ENCODE measurements at places on chromosomes 7 and 10.

DNA sequence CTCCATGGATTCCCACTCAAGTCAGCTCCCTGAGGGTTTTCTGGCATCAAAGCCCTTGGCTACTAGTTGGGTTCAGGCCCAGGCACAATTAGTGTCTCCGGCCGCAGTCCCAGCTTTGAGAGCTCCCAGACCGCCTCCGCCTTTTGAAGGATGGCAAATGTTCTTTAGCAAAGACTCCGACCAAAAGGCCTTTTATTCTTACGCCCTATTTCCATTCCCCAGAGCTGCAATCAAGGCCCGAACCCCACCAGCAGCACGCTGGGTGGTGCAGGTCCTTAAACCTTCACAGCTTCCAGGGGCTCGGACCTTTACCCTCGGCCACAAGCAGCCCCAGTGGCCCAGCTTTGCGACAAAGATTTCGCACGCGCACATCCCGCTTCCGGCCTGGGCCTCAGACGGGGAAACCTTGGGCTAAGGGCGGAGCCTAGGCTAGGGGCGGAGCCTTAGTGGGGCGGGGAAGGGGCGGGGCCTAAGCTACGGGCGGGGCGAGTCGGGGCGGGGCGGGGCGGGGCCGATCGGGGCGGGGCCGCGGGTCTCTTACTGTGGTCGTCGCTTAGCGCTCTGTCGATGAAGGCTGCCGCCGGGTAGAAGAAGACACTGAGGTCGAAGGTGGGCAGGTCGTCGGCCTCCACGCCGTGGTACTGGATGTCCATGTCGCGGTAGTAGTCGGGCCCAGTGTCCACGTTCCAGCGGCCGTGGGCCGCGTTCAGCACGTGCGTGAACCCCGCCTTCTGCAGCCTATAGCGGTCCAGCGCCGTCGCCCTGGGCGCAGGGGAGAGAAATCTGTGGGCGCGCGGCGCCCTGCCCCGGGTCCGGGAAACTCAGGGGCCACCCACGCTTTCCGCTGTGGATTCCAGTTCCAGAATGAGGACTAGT, 68.0 kb upstream of the SAMD8 start:
- peak; percentile 25 for DNase-seq

DNA sequence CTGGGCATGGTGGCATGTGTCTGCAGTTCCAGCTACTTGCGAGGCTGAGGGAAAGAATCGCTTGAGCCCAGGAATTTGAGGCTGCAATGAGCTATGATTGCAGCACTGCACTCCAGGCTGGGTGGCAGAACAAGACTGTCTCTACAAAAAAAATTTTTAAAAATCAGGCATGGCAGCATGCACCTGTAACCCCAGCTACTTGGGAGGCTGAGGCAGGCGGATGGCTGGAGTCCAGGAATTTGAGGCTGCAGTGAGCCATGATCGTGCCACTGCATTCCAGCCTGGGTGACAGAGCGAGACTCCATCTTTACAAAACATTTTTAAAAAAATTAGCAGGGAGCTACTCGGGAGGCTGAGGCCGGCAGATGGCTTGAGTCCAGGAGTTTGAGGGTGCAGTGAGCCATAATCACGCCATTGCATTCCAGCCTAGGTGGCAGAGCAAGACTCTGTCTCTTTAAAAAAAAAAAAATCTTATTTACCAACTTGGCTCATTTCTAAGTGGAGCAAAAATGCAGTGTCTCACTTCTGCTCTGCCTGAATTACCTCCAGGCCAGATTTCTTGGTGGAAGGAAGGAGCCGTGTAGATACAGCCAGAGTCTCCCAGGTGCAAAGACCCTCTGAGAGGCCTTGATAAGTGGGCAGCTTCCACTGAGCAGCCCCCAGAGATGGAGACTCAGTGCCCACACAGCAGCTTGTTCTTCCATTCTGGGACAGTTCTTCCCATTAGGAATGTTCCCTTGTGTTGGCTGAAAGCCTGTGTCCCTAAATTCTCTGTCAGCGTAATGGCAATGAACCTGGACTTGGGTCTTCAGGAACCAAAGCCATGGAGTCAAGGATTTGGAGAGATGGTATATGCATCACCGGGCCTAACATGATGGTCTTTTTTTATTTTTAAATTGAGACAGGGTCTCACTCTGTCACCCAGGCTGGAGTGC, 30.0 kb downstream of the GTF2IRD1 start:
- no peak for DNase-seq

DNA sequence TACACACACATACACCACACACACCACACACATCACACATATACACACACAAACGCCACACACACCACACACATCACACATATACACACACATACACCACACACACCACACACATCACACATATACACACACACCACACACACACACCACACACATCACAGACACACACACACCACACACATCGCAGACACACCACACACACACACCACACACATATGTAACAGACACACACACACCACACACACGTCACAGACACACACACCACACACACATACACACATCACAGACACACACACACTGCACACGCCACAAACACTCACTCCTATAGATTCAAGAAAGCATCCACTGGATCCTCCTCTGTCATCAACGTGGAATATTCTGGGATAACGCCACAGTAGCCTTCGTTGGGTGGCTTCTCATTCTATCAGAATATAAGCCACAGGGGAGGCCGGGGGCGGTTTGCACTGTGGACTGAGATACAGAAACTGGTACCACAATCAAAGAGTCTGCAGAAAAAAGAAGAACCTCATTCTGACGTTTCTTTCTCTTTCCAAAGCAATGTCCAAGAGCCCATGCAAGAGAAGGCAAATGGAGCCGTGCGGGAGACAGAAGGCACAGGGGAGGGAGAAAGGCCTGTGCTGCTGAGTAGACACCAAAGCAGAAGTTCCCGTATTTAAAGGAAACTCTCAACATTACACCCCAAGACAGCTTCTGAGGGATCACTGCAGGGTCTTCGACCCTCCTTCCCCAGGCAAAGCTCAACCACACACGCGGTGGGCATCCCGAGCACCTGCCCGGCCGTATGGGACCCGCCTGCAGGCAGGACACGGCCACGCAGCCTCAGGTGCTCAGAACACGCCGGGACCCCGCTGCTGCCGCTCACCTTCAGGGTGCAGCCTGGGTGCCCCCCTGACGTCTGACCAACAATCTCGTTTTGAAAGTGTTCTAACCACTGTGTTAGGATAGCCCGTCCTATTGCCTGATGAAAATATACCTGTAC, 321.2 kb downstream of the DNAJB6 start:
- no peak for DNase-seq

GRCh38 chr7:92303761-92304160, 58.0 kb downstream of the ANKIB1 start:
- DNase-seq, result no peak

DNA sequence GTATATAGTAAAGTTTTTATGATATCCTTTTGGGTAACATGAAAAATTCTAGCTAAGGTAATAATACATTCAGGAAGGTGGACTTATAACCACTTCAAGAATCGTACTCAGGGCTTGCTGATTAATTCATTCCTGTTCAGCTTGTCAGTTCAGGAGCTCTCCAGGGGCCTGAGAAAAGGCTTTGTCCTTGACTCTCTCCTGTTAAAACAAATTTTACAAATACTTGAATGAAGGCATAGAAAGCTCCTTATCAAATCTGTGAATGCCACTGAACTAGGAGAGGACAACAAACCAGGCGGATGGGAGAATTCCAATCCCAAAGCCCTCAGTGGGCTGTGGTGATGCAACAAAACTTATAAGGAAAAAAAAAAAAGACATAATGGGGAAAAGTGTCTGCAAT, 354.5 kb upstream of the ZMIZ1 start:
- no peak for DNase-seq

- DNase-seq, result no peak
These were observed 1.0 kb downstream of the LRRTM3 start for GRCh38 chr10:66926841-66927240.

DNA sequence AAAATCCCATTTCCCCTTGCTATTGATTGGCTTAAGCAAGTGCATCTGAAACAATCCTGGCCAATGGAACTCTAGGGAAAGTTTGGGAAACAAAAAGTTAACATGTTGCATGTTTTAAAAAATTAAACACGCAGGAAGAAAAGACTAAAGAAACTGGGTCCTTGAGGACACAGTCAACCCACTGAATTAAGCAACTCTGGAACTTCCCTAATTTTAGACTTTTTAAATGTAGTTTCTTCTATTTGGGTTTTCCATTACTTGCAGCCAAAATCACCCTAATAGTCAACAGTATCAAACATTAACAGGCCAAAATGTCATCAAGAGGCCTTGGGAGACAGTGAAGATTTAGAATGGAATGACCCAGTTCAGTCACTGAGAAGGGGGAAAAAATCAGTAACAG, 40.6 kb downstream of the OSBPL3 start:
- DNase-seq, result no peak

DNA sequence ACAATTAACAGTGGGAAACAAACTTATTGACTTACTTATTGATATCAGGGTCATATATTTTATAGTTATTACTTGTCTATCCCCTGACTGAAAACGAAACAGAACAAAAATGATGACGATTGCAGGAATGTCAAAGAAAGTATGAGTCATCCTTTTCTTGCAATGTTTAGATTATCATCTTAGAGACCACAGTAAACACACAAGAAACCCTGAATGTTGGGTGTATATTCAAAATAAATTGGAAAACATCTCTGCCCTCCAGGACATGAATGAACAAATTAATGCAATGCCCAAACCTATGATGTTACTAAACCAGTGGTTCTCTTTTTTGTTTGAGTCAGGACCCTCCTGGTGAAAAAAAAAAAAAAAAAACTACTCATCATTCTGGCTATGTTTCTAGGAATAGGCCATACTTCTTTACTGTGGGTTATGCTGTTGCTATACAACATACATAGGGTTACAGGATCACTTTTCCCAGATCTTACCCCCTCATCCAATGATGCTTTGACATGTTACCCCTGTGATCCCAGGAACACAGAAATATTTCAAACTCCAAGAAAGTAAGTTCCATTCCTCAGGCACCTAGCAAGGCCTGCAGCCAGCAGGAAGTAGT, 623.4 kb upstream of the IGFBP3 start:
- DNase-seq, result no peak

- no peak for DNase-seq
These were observed 30.7 kb downstream of the COA1 start for GRCh38 chr7:43698460-43699255.

DNA sequence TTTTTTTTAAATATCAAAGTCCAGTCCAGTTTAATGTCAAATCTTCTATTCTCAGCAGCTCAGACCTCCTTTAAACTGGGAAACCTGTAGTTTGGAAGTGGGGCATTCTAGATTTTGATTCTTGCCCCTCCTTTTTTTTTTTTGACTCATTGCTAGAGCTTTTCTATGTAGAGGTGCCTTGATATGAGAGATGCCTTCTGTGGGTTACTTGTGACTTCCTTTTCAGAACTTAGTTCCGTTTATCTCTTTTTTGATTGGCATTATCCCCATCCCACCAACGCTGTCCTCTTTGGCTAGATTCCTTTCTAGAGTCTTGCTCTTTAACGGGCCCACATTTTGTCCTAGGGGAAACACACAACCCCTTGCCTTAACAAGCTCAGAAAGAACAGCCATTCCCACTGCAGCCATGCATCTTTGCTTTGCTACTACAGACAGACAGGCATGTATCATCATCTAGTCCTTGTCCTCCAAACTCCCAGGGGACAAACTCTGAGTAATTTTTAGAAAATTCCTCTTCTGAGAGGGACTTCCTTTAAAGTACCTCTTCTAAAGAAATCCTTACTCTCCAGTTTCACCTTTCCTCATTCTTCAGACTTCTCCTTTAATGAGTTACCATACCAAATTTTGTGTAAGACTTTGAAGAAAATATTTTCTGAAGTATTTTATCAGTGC, 153.6 kb downstream of the PHF14 start:
- no peak for DNase-seq

GRCh38 chr7:133571076-133571475, 318.2 kb downstream of the EXOC4 start:
- no peak for DNase-seq

DNA sequence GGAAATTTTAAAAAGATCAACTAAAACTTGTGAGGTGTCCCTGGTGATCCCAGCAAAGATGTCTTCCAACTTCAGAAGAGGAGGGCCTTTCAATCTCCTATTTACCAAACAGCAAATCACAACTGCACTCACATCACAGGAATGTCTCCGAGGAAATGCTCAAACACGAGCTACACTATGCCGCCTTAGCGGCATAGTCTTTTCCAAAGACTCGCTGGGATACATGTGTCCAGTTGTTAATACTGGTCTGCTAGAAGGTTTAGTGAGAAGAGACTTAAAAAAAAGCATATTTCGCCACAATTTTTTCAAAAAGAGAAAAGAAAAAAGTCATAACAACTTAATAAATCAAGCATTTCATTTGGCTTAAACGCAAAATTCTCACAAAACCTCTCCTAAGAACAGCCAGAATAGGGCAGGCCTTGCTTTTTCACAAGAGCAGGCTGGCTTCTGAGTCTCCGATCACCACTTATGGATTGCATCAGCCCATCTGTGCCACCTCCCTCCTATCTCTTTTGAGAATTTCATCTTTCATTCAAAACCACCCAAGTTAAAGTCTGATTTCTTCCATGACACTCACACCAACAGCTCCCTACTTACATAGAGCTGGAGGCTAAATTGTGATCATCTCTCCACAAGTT, 66.1 kb downstream of the GNA12 start:
- no peak for DNase-seq

GRCh38 chr10:34922138-34922537, 107.0 kb upstream of the PARD3 start:
- DNase-seq, result no peak

DNA sequence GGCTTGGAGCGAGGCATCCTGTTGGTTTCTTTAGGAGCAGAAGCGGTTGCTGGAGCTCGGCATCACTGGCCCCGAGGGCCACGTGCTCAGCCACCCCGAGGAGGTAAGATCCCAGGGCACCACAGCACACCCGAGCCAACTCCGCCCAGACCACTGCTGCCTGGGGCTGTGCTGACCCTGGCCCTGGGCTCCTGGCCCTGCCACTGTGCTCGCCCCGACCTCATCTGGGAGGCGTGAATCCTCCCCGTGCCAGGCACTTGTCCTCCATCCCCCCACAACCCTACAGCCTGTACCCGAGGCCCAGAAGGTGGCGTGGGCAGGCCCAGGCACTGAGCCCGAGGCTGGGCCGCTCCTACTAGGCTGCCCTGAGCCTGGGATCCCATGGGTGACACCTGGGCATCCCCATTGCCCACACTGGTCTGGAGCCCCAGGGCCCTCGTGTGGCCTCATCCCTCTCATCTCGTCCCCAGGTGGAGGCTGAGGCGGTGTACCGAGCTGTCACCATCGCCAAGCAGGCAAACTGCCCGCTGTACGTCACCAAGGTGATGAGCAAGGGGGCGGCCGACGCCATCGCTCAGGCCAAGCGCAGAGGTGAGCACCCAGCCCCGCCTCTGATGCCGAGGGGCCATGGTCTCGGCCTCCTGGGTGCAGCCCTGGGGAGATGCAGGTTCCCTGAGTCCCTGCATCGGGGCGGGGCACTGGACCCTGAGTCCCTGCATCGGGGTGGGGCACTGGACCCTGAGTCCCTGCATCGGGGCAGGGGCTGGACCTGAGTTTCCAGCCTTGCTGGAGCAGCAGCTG, 11.8 kb downstream of the DPYSL4 start:
- no peak for DNase-seq

- no peak for DNase-seq
These were observed 34.4 kb downstream of the UNC5B start for GRCh38 chr10:71246591-71247413.

GRCh38 chr10:82908096-82908495, 1033.1 kb downstream of the NRG3 start:
- no peak for DNase-seq
